ENCODE measurements at places on chromosomes 4 and X.

DNA sequence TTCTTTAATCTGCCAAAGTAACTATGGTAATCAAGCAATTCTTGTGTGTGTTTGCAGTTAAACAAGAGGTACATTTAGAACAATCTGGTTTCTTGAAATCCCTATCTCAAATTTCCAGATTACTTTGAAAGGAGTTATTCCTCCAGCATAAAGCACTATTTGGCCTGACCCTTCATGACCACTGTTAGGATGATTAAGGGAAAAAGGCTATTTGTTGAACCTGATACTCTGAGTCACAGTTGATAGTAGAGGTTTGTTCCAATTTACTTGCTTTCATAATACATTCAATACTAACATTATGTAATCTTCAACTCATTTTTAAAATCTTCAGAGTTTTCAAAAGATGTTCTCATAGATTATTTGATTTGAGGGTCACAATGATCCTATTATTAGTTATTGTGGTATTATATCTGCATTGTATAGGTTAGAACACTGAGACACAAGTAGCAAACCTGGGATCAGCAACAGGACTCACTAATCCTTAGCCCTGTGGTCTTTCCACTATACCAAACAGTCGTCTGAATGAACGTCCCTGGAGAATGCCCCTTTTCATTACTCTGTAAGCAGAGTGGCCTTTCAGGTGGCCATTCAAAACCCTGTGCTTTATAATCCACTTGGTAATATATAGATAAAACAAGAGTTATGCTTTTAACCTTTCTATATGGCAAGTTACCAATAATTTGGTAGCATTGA lies 8.1 kb upstream of the NDST4 start:
- no peaks in the 10 kb centered on the region for H3K27me3 ChIP-seq
- DNase-seq: no peak
- H3K27ac ChIP-seq: no peak overlapping the region
- H3K4me1 ChIP-seq: no peaks in the 10 kb centered on the region
- H3K36me3 ChIP-seq: no peaks in the 10 kb centered on the region

DNA sequence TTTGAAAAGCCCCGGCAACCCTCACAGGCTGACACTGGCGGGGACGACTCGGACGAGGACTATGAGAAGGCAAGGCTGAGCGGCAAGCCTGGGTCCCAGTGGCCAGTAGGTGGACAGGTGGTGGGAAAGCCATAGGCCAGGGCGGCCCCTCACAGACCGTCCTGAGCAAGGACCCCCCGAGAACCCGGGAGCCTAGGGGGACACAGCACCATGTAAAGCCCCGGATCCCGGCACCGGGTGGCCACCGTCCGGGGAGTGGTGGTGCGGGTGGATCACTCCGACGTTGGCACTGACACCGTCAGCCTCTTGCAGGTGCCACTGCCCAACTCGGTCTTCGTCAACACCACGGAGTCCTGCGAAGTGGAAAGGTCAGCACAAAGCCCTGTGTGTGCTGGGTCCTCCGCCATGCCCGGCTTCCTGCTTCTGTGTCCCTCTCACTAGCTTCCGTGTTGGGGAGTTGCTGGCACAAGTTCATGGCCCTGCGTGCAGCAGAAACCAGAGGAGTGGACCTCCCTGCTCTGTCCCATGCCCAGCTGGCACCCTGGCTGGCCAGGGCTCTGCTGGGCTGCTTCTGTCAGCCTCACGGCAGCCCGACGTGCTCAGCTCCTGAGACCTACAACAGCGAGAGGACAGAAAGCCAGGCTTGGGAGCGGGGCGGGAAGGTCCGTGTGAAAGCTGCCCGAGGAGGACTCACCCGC lies 11.9 kb upstream of the ADD1 start:
- peaks cover 30% of the 10 kb centered on the region for H3K36me3 ChIP-seq
- no peaks in the 10 kb centered on the region for H3K4me1 ChIP-seq
- no peak overlapping the region for H3K27ac ChIP-seq
- H3K27me3 ChIP-seq: no peaks in the 10 kb centered on the region
- no peak overlapping the region for H3K4me3 ChIP-seq
- no peak for DNase-seq

DNA sequence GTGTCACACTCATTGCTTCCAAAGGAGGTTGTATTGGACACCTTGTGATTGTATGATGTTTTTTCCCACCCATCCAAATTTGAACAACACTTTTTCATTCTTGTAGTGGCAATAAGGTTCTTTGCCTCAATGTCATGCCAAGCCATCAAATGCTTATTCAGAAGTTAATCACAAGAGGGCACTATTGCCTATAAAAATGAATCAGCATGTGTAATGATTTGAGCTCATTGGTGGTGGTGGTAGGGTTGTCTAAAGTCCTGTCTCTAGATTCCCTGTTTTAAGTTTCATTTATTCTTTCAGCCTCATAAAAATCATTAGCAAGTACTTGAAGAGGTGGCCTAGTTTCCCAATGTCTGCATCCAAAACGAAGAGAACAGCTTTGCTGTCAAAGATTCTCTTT lies 37.0 kb downstream of the IRS4 start:
- no peaks in the 10 kb centered on the region for H3K4me1 ChIP-seq
- H3K36me3 ChIP-seq: no peaks in the 10 kb centered on the region
- no peak overlapping the region for H3K27ac ChIP-seq

DNA sequence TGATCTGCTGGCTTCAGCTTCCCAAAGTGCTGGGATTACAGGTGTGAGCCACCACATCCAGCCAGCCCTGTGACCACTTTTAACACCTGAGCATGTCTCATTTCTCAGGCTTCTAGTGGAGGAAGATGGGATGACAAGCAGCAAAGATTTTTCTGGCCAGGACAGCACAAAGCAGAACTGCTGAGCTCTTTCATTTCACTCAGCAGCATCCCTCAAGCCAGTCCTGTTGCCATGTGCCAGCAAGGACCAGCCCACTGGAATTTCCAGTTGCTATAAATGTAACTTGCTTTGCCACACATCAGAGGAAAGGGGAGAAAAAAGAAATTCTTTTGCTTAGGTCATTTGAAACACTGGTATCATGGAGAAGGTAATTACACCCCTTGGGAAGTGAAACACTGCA lies 75.9 kb downstream of the SLC9A7 start:
- H3K36me3 ChIP-seq: no peaks in the 10 kb centered on the region
- no peaks in the 10 kb centered on the region for H3K27me3 ChIP-seq
- no peaks in the 10 kb centered on the region for H3K4me1 ChIP-seq
- no peak for DNase-seq
- H3K27ac ChIP-seq: no peak overlapping the region

DNA sequence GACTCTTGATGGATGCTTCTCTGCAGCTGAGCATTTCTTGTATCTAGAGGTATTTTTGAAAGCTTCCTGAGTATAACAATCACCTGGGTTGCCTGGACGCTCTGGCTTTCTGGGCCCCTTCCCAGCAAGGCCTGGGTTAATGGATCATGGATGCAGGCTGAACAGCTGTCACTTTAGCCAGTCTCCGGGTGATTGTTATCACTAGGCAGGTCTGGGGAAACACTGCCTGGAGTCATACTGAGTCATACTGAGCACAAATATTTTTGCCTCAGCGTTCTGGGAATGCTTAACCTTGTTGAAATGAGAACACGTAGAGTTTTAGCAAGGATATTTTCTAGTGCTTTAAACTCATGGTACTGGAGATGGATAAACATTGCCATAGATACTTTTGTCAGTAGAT lies 102.6 kb downstream of the PHEX start:
- H3K36me3 ChIP-seq: no peaks in the 10 kb centered on the region
- H3K27me3 ChIP-seq: no peaks in the 10 kb centered on the region

DNA sequence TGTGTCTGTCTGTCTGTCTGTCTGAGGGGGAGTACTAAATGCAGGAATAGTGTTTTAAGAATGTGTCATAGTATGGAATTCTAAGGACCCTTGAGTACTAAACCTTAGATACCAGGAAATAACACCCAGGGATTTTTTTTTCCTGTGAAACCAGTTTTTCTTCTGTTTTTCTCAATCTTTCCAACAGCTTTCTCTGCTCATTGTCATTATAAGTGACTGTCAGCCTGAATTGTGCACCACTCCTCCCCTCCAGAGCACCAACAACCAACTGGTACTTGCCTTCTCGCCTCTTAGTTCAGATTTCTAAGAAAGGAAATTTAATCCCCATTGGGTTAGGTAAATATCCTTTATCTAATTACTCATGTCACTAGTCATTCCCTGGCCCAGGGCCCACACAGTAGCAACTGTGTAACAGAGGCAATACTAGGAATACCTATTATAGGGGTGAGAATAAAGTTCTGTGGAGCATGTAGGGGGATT lies 320.6 kb downstream of the ADGRL3 start:
- no peak overlapping the region for H3K27ac ChIP-seq
- H3K4me3 ChIP-seq: no peak overlapping the region
- H3K36me3 ChIP-seq: no peaks in the 10 kb centered on the region
- no peaks in the 10 kb centered on the region for H3K27me3 ChIP-seq
- no peaks in the 10 kb centered on the region for H3K4me1 ChIP-seq

DNA sequence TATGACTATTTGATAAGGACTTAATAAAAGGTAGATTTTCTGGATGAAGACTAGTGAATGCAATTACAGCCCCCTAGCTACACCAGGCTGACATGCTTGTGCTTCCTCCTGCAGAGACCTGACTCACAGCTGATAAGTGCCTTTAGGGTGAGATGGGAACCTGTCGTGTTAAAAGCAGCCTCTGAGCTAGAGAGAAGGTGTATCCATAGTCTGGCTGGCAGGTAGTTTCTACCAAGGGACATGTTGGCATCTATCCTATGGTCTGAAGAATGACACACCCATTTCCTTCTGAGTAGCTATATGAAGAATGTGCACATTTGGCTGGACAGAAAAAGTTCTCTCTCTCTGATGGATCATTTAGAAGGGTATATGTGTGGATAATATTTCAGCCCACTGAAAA lies 64.1 kb downstream of the PARM1 start:
- no peaks in the 10 kb centered on the region for H3K36me3 ChIP-seq
- H3K27ac ChIP-seq: no peak overlapping the region
- no peaks in the 10 kb centered on the region for H3K27me3 ChIP-seq

DNA sequence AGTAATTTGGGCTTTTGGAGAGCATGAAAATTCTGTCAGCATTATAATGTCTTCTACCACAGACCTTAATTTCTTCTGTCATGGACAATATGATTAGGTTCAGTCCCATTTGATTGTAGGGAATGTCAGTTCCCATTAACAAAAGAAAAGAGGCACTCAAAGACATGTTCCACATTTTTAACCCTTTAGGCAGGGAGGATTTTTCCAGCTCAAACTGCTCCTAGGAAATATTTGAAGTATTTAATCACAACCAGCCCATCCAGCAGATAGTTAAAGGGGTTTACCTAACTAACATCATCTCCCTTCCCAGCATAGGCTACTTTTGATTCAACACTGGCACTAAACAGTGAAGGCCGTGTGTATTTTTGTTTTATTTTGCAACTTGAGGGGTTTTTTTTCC lies 256.0 kb downstream of the DHX15 start:
- peaks cover 10% of the 10 kb centered on the region for H3K4me1 ChIP-seq
- H3K27me3 ChIP-seq: no peaks in the 10 kb centered on the region
- H3K4me3 ChIP-seq: no peak overlapping the region
- H3K27ac ChIP-seq: peak overlapping the region; percentile 91
- no peaks in the 10 kb centered on the region for H3K36me3 ChIP-seq
- DNase-seq: peak; percentile 42

GRCh38 chrX:136214551-136214950 lies 36.6 kb downstream of the MAP7D3 start:
- no peak overlapping the region for H3K4me3 ChIP-seq
- H3K36me3 ChIP-seq: peaks cover under 1% of the 10 kb centered on the region
- DNase-seq: no peak
- H3K27me3 ChIP-seq: no peaks in the 10 kb centered on the region
- H3K4me1 ChIP-seq: peaks cover 1% of the 10 kb centered on the region

DNA sequence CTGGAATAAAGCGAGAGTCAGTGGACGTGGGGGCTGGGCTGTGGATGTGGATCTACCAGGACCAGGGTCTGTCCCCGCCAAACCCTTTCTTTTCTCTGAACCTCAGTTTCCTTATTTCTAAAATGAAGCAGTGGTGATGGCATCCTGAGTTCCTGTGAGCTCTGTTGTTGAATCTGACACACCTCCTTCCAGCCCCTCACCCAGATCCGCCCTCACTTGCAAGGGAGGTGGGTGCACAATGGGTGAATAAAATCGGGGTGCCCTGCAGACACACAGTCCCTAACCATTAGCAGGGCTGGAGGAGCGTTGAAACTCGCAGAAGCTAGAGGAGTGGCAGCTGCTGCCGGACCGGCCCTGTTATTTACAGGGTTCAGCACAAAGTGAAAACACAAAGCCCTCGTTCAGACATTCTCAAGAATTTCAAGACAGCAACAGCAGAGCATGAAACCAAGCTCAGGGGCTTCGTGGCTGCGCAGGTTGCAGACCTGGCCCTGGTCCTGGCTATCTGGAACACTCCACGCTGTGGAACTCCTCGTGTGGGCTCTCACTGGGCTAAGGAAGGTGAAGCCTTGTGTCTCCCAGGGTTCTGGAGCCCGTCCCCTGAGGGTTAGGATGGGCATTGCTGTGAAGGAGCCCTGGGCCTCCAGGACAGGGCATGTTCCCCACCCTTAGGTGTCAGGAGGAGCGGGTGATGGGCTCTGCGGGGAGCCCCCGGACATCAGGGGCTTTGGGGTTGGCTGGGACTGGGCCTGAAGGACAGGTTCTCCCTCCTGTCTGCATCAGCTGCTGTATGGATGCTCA lies 42.9 kb downstream of the PSAPL1 start:
- H3K4me3 ChIP-seq: no peak overlapping the region
- H3K27ac ChIP-seq: no peak overlapping the region
- no peaks in the 10 kb centered on the region for H3K27me3 ChIP-seq
- DNase-seq: no peak

DNA sequence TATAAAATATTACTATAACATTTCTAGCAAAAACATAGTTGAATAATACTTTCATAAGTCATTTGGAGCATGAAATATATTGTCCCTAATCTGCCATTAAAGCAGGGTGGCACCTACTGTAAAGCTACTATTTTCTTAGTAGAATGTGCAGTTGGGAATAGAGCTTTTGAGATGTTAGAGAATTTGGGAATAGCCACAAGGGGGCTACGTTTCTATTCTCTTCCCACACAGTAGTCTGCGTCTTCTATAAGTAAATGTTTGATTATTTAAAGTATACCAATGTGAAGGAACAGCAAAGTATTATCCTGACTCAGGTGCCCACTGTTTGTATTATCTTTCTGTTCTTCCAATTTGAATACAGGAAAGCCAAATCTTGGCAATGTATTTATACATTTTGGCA lies 323.2 kb upstream of the GIMD1 start:
- H3K27ac ChIP-seq: no peak overlapping the region
- no peak overlapping the region for H3K4me3 ChIP-seq
- DNase-seq: no peak
- H3K36me3 ChIP-seq: no peaks in the 10 kb centered on the region
- no peaks in the 10 kb centered on the region for H3K4me1 ChIP-seq

GRCh38 chr4:3374667-3375066 lies 67.1 kb upstream of the HGFAC start:
- no peaks in the 10 kb centered on the region for H3K27me3 ChIP-seq
- no peak overlapping the region for H3K4me3 ChIP-seq
- no peak overlapping the region for H3K27ac ChIP-seq
- no peak for DNase-seq
- peaks cover 21% of the 10 kb centered on the region for H3K4me1 ChIP-seq

GRCh38 chrX:133574716-133575115 lies 159.4 kb upstream of the GPC4 start:
- H3K36me3 ChIP-seq: no peaks in the 10 kb centered on the region
- no peaks in the 10 kb centered on the region for H3K4me1 ChIP-seq
- no peak overlapping the region for H3K4me3 ChIP-seq

GRCh38 chr4:103496800-103497199 lies 223.0 kb downstream of the TACR3 start:
- H3K27ac ChIP-seq: no peak overlapping the region
- H3K4me3 ChIP-seq: no peak overlapping the region
- no peak for DNase-seq
- H3K36me3 ChIP-seq: no peaks in the 10 kb centered on the region
- H3K4me1 ChIP-seq: no peaks in the 10 kb centered on the region

GRCh38 chrX:49041744-49042580 lies 1.2 kb downstream of the TFE3 start:
- no peaks in the 10 kb centered on the region for H3K27me3 ChIP-seq
- DNase-seq: no peak
- H3K4me1 ChIP-seq: peaks cover 17% of the 10 kb centered on the region
- H3K36me3 ChIP-seq: peaks cover 26% of the 10 kb centered on the region
